ENCODE measurements at places on chromosomes 4 and X. TPM values are rescaled to one million over a fixed set of nuclear protein-coding genes. Genes with fewer than 3 reads are reported as not detected.

DNA sequence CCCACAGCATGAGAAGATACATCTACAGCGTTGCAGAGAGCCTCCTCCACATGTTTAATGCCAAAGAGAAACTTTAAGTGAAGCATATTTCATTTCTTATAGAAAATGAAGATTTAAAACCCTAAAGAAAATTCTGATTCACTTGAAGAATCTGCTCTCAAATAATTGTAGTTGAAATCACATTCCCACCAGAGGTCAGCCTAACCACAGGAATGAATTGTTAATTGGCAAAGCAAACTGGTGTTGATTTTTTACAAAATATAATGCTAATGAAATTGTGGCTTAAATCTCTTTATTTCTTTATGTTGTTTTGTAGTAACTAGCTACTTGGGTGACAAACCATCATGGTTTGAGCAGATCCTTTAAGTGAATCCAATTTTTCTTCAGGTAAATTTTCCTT lies 31.1 kb upstream of the WDR17 start:
- DNase-seq, result no peak

DNA sequence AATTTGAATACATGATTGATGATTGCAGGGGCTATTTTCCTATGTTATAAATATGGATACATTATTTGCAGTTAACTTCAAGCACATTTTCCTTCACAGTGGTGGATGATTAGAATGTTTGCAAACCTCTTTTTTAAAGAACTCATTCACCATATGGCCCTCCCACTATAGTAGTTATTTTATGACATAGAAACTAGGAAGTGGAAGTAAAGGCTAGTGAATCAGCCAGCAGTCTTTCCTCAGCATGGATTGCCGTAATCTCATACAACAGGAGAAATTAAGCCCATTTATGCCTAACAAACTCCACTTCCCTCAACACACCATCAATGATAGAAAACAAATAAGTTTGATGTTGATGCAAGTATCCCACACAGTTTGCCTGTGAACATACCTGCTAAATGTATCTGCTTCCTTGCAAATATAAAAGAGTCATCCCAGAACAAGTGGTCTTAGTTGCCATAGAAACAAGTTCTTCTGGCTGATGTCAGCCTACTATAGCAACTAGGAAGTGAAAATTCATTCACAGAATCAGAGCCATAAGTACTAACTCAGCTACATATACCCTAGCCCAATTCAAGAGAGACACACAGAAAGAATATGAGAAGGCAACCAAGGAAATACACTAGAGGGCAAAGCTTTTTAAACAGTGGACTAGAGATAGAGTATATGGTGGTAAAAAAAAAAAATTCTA lies 100.9 kb upstream of the RADX start:
- DNase-seq, result no peak

- no peak for DNase-seq
Measured at GRCh38 chr4:173647902-173648301, 117.9 kb upstream of the HAND2 start.

DNA sequence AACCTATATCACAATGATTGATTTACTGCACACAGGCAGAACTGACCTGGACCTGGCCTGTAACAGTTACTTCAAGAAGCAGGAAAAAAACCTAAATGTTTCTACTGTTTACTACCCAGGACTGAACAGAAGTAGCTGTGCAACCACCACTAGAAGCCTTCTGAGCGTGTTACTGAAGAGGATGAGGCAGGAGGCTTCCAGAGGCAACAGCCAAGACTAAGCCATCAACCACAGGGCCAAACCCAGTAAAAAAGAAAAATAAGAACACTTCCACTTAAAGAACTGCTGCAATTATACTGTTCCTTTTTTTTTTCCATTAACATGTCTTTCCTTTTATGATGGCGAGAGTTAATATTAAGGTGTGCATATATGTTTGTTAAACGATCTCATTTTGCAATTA lies 29.4 kb upstream of the TTC29 start:
- no peak for DNase-seq

The RNF212 gene
- 59.8 TPM for total RNA-seq

The FAM53A gene
- total RNA-seq, result 7.4 TPM

The STARD8 gene
- 9.5 TPM for total RNA-seq

- DNase-seq, result no peak
Measured at GRCh38 chr4:76955182-76955581, 5.6 kb downstream of the SEPTIN11 start.

The IDS gene
- total RNA-seq, result 33.7 TPM

GRCh38 chr4:177196615-177197014 lies 113.1 kb upstream of the NEIL3 start:
- no peak for DNase-seq

GRCh38 chr4:1026115-1026514 lies 14.7 kb downstream of the FGFRL1 start:
- DNase-seq, result no peak

DNA sequence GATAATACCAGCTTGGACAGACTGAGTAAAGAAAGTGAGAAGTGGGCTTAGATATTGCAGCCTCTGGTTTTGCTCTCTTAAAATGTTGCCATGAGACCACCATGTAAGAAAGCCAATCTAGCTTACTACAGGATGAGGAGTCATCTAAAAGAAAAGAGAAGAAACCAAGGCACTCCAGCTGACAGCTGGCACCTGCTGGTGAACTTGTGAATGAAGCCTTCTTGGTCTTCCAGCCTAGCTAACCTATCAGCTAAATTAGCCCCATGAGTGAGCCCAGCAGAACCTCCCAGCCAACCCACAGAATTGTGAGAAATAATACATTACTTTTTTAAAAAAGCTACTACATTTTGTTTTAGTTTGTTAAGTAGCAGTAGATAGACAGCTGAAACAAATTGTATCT lies 154.5 kb upstream of the QRFPR start:
- no peak for DNase-seq

DNA sequence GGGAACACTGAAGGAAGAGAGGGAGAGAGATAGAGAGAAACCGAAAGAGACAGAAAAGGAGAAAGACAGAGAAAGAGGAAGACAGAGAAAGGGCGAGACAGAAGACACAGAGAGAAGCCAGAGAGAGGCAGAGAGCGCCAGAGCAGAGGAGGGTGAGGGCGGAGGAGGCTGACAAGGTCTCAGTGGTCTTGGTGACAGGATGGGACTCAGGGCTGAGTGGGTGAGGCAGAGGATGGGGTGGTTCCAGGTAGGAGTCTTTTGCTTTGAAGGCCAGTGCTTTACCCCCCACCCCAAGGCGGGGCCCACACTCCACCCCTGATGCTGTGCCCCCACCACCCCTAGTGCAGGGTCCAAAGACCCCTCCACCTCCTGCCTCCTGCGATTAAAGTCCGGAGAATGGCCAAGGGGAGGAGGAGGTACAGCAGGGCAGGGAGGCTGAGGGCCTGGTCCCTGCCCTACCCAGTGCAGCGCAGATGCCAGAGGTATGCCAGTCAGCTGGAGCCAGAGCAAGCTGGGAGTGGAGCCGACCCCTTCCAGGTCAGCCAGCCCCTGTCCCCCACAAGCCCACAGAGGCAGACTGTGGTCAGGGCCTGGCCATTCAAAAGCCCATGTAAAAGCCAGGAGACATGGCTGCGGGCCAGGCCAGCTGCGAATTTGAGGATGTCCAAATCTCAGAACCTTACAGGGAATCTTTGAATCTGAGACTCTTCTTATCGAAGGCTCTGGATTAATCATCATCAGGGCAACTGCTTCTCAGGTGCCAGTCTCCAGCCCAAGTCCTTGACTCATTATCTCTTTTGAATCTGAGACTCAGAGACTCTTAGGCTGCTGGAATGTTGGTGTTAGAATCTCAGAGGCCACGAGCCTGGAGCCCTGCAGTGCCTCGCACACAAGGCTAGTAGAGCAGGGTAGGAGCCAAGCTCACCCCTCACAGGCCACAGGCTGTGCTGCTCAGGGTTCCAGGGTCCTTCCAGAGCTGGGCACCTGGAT lies 758 bp downstream of the IQSEC2 start:
- DNase-seq, result peak; percentile 63

DNA sequence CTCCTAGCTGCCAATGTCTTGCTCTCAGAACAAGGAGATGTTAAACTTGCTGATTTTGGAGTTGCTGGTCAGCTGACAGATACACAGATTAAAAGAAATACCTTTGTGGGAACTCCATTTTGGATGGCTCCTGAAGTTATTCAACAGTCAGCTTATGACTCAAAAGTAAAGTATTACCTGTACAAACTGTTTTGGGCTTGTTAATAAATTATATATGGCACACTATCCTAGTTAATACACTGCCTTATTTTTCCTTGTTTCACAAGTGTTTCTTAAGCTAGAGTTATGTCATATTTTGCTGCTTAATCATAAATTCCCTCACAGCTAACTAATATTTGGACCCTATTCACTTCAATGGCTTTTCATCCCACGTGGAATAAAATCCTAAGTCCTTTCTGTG lies 45.3 kb downstream of the STK26 start:
- DNase-seq, result no peak

The COL4A6 gene
- total RNA-seq, result 26.8 TPM

- no peak for DNase-seq
Measured at GRCh38 chrX:817759-818300, 187.2 kb downstream of the SHOX start.

DNA sequence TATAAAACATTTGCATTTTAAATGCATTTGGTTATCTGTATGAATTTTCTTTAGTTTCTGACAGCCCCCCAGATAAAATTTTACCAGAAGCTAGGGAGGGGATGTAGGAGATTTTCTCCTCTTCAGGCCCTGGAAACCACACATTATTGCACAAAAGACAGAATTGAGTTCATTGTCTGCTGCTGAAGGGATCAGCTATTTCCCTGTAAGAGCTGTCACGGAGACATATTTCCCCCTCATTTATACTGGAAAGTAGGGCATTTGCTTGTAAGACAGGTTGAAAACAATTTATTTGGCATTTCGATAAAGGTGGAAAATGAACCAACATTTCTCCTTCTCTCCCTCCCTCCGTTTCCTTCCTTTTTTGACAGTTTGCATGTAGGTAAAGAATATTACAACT lies 241.3 kb upstream of the LCORL start:
- DNase-seq, result no peak

GRCh38 chr4:113873508-113873907 lies 105.9 kb downstream of the ARSJ start:
- no peak for DNase-seq

The TIMM8A gene
- 8.4 TPM for total RNA-seq

DNA sequence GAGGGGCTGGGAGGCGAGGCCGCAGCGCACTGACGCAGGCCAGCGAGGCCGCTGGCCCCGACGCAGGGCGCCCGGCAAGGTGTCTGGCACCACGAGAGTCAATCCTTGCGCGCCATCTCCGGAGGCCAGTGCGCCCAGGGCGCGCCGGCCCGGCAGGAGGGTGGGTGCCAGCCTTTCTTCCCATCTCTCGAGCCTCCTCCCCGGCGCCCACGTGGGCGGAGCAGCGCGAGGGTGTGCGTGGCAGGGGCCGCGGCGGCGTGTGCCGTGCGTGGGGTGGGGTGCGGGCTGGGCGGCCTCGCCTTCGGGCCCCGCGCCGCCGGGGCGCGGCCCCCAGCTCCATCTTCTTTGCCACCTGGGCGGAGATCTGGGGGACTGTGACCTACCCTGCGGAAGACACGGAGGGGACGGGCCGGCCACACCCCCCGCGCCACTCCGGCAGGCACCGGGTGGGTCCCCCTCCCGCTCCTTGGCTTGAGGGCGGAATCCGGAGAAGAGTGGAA lies 877 bp downstream of the JAKMIP1 start:
- DNase-seq, result peak; percentile 79

GRCh38 chr4:188466001-188466400 lies 326.8 kb downstream of the TRIML1 start:
- no peak for DNase-seq

The TLR3 gene
- 1.8 TPM for total RNA-seq

The MAOB gene
- 1.00 TPM for total RNA-seq

GRCh38 chrX:85084770-85085393 lies 81.2 kb downstream of the APOOL start:
- peak; percentile 46 for DNase-seq

DNA sequence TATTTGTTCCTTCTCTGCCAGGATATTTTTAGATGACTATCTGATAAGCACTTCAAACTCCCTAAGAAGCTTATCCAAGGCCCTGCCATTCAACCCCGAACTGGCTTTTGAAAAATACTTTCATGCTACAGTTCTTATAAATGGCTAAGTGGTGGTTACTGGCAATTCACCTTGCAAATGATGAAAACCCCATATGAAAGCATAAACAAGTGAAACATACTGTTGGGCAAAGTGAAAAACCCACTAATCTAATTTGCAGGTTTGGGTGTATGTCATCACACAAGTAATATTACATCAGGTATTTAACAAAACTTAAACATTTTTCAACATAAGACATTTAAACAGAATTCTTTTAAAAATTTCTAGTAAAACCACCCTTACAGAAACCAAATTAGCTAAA lies 31.1 kb downstream of the TAPT1 start:
- DNase-seq, result no peak

The PACRGL gene
- total RNA-seq, result 20.9 TPM

The MTMR8 gene
- 5.1 TPM for total RNA-seq

DNA sequence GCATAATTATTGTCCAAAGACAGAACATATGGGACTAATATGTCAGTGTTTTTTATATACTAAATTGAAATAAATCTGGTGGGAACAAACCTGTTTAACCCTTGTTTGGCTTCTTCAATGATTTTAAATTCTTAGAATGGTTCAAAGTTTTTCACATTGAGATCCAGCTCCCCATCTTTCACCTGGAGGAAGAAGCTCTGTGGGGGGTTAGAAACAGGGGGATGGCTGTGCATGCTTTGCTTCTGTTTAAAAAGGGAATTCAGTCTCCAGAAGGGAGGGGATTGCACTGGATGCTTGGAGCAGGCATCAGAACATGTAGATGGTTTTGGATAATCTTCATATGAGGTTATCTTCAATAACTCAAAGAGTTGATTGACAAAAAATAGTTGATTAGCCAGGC lies 72.1 kb downstream of the GALNT7 start:
- no peak for DNase-seq

The COX18 gene
- total RNA-seq, result 47.5 TPM

The PIR gene
- total RNA-seq, result 56.9 TPM

DNA sequence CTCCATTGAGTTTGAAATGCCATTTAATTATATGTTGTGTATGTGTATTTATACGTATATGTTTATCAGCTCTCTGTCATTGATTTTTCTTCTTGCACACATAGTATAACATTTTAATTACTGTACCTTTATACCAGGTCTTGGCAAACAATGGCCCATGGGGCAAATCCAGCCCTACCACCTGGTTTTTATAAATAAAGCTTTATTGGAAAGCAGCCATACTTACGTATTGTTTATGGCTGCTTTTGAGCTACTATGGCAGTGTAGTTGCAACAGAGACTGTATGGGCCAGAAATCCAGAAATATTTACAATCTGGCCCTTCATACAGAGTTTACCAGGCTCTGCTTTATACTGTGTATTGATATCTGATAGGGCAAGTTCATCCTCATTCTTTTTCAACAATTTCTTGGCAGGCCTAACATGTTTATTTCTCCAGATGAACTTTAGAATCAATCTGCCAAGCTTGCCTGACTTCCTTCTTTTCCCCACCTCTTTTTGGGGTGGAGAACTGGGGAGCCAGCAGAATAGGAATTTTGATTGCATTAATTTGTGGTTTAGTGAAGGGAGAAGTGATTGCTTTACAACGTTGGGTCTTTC lies 15.8 kb downstream of the DCUN1D4 start:
- no peak for DNase-seq
